CD4-positive, alpha-beta memory T cell (primary cell): ENCODE measurements at places on chromosomes 5 and 9. TPM values are rescaled to one million over a fixed set of nuclear protein-coding genes. Genes with fewer than 3 reads are reported as not detected.

The GMCL2 gene
- not detected for total RNA-seq

The IL4 gene
- not detected for total RNA-seq

The PDE8B gene
- not detected for total RNA-seq

The MACROH2A1 gene
- 104 TPM for total RNA-seq

- DNase-seq: no peak
Observed at GRCh38 chr9:127741831-127742434, 6.8 kb upstream of the TOR2A start.

DNA sequence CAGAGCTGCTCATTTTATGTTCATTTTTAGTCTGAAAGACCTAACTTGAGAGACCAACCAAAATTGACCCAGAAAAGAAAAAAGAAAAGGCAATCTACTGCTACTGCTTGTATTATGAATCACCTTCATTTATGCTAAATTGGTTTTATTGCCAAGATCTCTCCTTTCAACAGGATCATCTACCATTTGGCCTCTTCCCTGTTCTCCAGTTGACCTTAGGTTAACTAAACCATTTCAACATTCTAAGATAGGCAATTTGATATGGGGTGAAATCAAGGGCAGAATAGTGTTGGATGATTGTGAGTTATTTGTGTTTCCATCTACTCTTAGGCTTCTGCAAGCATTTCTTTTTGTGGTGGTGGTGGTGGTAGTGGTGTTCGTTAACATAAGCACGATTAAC lies 48.3 kb upstream of the POU4F3 start:
- no peak for DNase-seq

- DNase-seq: no peak
Observed at GRCh38 chr9:126642010-126642744, 28.4 kb downstream of the LMX1B start.

DNA sequence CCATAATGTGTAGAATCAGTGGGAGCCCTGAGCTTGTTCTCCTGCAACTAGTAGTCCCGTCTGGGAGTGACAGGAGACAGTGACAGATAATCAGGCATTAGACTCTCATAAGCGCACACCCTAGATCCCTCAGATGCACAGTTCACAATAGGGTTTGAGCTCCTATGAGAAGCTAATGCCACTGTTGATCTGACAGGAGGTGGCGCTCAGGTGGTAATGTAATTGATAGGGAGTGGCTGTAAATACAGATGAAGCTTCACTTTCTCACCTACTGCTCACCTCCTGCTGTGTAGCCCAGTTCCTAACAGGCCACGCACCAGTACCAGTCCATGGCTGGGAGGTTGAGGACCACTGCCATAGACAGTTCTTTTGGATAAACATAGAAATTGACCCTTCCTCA lies 188.7 kb downstream of the ROR2 start:
- DNase-seq: no peak

DNA sequence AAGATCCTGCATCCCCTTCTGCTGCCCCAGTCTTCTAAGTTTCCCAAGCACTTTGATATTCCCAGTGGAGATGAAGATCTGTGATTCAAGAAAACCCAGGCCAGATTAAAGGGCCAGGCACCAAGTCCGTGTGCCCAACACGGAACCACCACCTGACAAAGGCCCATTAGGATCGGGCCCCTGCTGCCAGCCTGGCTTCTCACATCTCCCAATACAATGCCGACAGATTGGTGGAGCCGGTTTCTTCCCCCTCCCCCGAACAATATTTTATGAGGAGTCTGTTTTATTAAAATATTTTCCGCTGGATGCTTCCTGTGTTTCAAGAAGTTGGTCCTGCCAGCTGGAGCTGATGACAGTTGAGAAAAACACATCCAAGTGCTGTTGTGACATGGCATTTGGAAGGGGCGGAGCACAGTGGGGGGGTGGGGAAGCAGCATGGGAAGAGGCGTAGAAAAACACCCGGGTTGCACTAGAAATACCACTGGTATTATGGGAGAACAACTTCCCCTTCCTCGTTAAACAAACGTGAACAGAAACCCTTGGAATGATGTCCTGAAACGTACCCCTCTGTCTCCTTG lies 45.0 kb downstream of the CRB2 start:
- no peak for DNase-seq
